WTC11 (cell line): ENCODE measurements at places on chromosomes 5 and 9. TPM values are rescaled to one million over a fixed set of nuclear protein-coding genes. Genes with fewer than 3 reads are reported as not detected.

Gene SVEP1
- total RNA-seq: 0.39 to 0.74 TPM (median 0.48 TPM) in 3 replicates

DNA sequence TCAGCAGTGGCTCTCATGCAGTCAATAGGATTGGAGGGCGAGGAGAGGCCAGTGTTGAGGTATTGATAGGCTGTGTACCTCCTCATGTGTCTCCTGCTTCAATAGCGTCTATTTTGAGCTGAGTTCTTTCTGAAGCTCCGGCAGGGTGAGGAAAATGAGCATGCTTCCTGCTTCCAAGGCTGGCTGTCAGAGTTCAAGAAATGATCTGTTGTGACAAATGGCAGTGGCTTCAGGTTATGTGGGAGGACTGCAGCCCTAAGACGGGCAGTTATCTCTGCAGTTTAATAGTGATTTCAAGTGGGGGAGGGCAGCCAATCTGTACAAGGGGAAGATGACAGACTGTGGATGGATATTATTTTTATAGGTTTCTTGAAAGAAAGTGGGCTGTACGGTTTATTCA is 54.0 kb upstream of the CXCL14 start:
- no peak for DNase-seq

- no peak for DNase-seq
Measured at GRCh38 chr5:91591076-91591475, 208.0 kb upstream of the ARRDC3 start.

GRCh38 chr5:139141446-139142204 is 56.5 kb downstream of the SIL1 start:
- DNase-seq: no peak

Gene RAI14
- total RNA-seq: 157 to 185 TPM (median 173 TPM) in 3 replicates
